ENCODE measurements at places on chromosomes 11 and 22.

DNA sequence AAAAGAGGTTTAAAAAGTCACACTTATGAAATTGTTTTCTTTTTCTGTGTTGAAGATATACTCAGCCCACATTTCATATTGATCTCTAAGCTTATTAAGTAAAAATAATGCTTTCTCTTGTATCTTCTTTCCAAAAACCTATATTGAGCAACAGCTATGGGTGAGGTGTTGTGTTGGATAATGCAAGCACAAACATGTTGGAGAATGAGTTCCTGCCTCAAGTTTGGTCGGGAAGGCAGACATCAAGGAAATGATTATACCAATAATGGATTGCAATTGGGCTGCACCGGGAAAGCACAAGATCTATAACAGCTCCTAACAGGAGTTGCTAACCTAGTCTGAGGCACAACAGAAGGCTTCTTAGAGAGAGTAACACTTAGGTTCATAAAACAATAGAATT is 308.9 kb upstream of the MPPED2 start:
- no peak for DNase-seq

- no peak for DNase-seq
Observed at GRCh38 chr22:19222242-19223005, 43.9 kb upstream of the SLC25A1 start.

DNA sequence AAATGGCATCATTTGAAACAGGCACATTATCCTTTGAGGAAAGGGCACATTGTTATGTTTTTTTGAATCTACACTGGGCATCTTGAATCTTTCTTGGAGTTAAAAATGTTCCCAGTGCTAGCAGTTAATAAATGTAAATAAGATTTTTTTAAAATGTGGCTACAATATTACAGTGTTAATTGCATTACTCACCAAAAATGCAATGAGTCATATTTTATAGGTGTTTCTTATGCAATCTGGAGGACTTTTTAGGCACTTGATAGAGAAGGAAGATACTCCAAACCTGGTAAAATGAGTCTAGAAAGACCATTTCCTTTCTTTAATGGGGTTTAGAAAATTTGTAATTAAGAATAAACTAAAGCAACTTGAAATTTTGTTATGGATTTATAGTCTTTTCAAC is 238.0 kb downstream of the METTL15 start:
- DNase-seq: no peak

- no peak for DNase-seq
Observed at GRCh38 chr22:39301926-39302325, 17.5 kb downstream of the RPL3 start.

DNA sequence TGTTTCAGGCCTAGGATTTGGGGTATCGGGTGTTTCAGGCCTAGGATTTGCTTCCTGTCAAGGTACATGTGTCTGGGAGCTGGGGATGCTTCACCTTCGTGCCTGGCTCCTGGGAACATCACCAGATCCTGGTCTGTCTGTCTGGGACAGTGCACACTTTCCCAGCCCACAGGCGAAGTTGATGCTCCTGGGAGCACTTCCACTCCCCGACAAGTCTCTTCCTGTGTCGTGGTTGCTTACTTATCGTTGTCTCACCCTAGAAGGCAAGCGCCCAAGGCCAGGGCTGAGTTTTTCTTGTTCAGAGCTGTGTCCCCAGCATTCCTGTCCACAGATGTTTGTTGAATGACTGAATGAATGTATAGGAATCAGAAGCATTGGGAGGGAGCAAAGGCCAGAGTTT is 71.5 kb downstream of the LINC01488 start:
- no peak for DNase-seq

- DNase-seq: no peak
Observed at GRCh38 chr11:125157118-125157733, 7.3 kb upstream of the PKNOX2 start.

DNA sequence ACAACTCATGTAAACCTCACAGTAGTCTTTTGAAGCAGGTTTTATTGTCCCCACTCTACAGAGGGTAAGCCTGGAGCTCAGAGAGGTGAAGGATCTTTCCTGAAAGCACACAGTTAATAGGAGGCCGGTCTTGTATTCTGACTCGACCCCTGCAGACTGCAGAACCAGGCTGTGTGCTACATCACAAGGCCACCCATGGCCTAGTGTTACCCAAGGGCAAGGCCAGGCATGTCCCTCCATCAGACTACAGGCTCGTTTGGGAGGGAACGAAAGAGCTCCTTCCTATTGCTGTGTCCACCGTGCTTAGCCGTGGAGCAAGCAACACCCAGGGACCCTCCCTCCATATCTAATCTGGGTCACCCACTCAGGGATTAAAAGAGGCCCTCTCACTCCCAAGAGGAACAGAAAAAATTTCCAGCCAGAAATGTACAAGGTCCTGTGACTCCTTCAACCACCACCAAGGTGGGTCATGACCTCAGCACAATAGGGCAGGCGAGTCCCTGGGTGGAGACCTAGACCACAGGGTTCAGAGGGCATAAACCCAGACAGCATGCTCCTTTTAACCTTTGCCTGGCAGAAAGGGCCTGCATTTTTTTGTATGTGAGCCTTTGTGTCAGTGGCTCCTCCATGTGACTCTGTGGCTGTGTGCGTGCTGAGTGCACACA is 6.3 kb upstream of the SMIM35 start:
- DNase-seq: no peak

DNA sequence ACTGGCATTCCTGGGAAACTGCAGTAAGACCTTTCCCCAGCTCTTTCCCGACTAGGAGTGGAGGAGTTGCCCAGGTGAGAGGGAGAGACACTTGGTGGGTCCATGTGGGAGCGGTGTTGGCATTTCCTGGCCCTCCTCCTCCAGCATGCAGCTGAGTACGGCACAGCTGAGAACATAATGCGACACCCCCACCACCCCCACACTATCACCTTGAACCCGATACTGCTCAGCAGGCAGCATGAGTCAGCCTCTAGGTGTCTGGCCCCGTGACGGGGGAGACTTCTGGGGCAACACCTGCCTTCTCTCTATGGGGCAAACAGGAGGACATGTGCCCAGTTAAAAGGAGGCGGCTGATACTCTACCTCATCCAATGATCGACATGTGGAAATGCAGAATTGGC is 64.4 kb downstream of the PKNOX2 start:
- DNase-seq: no peak

DNA sequence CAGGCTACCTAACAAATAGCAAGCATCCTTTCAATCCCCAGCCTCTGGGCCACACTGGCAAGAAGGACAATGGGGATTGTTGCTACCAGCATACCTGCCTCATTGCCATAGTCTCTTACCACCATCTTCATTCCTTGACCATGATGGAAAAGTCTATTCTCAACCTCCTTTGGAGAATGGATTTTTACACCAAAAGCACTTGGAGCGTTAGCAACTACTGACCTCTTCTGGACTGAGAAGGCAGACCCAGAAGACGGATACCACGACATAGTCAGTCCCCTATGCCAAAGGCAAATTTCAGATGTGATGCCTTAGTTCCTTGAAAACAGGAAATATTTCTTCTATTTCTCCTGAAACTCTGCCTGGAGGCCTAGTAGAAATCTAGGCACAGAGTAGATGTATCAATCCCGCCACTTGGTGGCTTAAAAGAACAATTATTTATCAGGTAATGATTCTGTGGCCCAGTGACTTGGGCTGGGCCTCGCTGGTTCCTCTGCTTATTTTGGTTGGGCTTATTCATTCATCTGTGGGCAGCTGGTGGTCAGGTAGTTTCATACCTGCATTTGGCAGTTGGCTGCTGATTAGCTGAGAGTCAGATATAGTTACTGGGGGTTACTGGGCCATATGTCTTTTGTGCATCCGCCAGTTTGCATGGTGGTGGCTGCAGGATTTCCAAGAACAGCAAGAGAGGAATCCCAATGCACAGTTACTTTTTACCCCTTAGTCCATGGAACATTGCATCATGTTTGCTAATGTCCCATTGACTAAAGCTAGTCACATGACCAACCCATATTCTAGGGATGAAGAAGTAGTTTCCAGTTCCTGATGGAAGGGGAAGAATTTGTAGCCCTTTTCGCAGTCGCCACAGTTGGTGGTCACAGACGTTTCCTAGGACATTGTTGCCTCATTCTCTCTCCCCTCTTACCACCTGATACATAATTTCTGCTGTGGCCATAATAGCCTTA is 75.2 kb downstream of the DHCR7 start:
- no peak for DNase-seq

DNA sequence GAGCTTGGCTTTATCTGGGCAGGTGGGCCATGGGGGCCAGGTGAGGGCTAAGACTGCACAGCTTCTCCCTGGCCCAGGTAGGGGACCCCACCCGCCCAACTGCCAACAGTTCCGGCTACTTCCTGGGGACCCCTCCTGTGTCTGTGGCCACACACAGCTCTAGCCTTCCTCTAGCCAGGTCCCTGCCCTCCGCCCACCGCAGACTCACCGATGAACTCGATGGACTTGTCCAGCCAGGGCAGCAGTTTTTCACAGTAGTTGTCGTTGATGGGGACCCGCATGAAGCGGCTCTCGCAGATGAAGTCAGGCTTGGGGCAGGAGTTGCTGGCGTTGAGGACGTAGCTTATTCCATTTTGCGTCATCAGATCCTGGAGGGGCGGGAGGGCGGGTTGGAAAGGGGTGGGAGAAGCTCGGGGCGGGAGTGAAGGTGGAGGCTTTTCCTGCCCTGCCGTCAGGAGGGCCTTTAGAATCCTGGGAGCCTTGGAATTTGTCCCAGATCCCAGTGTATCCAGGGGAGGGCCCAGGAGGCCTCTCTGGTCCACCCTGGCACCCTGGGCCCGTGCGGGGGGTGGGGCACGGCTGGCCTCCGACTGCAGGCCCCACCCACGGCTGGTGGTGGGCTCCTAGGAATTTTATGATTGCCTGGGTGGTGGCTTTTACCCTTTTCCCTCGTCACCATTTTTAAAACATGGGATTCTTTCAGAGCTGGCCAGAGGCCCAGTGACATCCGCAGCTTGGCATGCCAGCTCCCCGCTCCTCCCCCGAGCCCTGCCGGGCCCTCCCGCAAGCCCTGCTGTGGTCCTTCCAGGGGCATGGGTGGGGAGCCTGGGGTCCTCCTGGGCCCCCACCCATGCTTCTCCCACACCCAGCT is 13.9 kb downstream of the DUSP8 start:
- no peak for DNase-seq

- no peak for DNase-seq
Observed at GRCh38 chr11:102012946-102013345, 34.3 kb upstream of the CFAP300 start.

DNA sequence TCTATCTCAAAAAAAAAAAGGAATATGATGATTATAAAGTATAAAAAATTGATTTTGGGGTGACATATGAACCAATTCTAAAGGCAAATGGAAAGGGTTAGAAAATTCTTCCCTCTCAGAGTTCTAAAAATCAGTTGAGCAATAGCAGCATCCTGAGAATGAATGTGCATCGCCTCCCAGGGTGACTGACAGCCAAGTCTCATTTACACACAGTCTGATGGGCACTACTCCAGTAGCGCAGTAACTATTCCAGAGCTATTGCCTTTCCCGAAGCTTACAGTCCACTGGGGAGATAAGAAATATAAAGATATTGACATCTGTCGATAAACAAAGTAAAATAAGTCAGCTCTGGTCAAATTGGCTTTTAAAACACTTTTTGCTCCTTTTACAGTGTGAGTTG is 32.3 kb upstream of the SORL1 start:
- DNase-seq: no peak

GRCh38 chr11:129412494-129412893 is 36.8 kb downstream of the BARX2 start:
- no peak for DNase-seq

- no peak for DNase-seq
Observed at GRCh38 chr11:27841023-27841422, 140.8 kb upstream of the BDNF start.

- DNase-seq: no peak
Observed at GRCh38 chr22:36267058-36267457, 14.1 kb downstream of the APOL1 start.

DNA sequence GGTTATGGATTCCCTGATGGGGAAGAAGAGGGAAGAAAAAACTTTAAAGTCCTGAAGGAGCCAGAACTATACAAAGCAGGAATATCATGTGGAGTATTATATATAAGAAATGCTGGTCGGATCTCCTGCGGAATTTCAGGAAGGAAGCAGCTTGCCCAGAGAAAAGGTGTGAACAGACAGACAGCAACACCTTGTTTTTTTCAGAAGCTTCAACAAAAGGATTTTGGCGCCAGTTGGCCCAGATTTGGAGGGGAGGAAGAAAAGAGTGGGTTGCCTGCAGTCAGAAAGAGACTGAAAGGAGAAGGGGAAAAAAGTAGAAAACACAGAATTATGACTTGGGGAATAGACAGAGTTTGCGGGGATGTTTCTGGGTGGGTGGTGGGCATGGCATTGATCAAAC is 45.2 kb downstream of the SEZ6L start:
- no peak for DNase-seq

GRCh38 chr22:36409911-36410756 is 22.4 kb upstream of the MYH9 start:
- peak; percentile 93 for DNase-seq

GRCh38 chr11:17508306-17508705 is 31.7 kb upstream of the ABCC8 start:
- DNase-seq: no peak

- DNase-seq: no peak
Observed at GRCh38 chr11:12211331-12212065, 101.1 kb downstream of the MICAL2 start.

DNA sequence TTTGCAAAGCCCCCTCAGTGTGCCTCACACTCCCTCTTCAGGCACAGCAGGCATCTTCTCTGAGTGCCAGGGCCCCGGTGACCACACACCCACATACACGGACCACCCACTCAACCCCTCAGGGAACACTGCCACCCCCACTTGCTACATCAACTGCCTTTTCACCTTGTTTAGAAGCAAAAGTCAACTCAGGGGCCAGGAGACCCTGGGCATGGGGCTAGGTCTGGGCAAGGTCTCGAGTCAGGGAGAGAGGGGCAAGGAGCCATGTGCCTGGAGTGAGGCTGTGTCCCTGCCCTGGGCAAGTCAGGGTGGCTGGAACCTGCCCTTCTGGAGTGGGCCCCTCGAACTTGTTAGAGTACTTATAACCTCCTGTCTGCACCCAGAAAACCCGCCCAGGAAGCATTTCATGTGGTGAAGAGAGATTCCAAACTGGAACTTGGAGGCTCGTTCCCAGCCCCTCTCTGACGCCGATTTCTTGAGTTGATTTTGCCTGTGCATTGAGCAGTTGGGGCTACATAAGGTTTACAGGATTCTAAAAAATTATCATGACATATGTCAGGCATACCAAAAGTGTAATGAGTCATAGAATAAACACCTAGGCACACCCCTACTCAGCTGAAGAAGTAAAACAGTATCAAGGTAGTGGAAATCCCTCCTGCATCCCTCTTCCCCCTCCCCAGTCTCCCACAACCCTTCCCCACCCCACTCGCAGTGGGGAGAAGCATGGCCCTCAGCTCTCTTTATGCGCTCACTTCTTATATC is 74.3 kb downstream of the MYEOV start:
- DNase-seq: no peak

- DNase-seq: no peak
Observed at GRCh38 chr22:31526270-31526669, 29.9 kb downstream of the SFI1 start.

DNA sequence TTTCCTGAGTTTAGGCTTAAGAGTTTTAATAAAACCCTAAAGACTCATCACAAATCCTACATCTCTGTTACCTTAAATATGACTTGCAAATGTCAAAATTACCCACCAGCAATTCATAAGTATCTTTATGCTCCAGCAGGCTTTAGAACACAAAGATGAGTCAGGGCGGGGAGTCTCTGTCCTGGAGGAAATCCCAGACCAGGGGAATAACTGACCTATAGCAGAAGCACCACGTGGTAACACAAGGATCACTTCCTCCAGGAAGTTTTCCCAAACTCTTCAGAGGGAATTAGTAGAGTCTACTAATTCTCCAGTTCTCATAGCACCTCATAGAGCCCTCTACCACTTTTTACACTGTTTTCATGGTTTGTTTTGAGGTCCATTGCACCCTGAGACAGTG is 217.0 kb downstream of the NAV2 start:
- no peak for DNase-seq
